HS-27A (cell line): ENCODE measurements at places on chromosomes 12 and 14.

DNA sequence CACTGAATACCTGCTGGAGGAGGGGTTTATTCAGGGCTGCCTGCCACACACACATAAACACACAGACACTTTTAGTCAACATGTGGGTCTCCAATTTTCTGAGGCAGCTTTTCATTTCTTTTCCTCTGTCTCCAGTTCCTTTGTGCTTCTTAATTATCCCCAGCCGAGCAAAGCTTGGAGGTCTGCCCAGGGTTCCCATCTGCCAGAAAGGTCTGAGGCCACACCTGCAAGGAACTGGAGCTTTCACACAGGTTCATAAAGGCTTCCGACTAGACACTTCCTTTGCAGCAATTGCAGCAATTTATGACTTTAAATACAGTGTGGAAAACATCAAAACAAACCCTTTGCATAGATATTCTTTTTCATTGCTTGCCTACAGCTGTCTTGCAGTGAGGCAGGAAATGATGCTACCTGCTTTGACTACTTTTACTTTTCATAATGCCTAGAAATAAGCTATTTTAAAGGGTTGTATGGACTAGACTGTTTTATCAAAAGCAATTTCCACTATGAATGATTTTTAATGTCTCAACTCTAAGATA, 1318.9 kb downstream of the AACS start:
- DNase-seq, result no peak

DNA sequence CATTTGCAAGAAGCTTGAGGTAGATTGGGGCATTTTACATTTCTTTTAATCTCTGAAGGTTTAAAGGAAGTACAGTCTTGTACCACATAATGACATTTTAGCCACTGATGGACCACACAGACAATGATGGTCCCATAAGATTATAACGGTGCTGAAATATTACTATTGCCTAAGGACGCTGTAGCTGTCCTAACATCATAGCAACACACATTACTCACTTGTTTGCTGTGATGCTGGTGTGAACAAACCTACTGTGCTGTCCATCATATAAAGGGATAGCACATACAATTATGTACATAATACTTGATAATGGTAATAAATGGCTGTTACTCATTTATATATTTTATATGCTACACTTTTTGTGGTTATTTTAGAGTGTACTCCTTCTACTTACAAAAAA, 127.1 kb upstream of the CPNE8 start:
- DNase-seq, result no peak

DNA sequence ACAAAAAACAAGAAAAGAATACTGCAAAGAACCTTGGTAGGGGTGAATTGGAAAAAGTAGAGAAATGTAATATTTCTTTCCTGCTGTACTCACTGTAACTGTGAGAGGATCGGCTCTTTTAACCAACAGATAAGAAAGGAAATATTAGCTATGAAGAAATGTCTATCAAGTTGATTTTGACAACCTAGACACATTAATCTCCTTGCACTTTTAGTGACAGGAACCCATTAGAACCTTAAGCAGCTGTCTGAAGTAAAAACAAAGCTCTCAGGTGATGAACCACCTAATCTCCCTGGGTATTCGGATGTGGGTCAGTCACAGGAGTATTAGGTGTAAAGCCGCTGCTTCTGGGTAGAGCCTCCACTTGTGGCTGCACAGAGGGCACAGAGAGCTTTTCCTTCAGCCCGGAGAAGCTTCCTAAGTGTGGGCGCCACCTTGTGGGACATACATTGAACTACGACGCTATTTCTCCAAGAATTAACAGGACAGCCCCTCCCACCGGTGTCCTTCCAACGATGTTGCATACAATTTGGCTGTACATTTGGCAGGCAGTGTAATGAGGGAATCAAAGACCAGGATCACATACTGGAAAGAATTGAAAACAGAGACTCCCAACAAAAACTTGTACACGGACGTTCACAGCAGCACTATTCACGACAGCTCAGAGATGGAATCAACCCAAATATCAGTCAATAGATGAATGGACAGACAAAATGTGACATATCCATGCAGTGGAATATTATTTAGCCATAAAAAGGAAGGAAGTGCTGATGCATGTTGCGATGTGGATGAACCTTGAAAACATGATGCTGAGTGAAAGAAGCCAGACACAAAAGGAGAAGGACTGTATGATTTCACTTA, 28.9 kb upstream of the MAPKAPK5 start:
- DNase-seq, result peak; percentile 29

- DNase-seq, result no peak
Observed at GRCh38 chr12:32734952-32735351, 20.7 kb downstream of the YARS2 start.

DNA sequence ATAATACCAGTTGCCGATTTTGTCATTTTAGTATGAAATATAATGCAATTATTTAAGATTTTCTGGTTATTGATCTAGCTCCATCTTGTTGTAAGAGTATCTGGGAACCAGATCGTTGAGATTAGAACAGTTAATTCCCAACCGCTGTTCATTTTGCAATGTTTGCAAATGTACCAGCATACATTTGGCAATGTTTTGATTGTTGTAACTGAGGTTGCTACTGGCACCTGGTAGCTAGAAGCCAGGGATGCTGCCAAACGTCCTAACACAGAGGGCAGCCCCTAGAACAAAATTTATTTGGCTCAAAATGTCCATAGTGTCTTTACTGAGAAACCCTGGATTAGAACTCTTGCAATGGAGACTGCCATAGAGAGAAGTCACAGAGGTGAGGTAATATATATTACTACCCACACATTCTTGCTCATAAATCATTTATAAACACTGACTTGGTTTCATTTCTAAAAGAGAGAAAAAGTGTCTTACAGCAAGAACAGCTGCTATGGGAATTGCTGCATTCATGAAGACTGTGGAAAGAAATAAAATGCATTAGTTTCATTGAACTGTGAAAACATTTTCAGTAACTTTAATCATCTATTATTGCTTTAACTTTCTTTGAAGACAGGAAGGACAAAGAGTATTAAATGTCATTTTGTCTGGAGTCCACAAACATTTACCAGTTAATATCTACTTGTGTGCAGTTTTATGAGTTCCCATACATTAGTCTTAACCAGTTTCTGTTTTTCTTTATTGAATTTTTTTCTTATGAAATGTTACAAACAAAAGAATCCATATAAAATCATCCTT, 46.2 kb downstream of the ABCC9 start:
- DNase-seq, result no peak

GRCh38 chr14:67332468-67332867, 27.1 kb downstream of the ATP6V1D start:
- DNase-seq, result no peak

- DNase-seq, result no peak
Observed at GRCh38 chr12:21502164-21502496, 541 bp downstream of the GOLT1B start.

- DNase-seq, result no peak
Observed at GRCh38 chr12:92505254-92506231, 197.2 kb upstream of the PLEKHG7 start.

- DNase-seq, result no peak
Observed at GRCh38 chr12:49707812-49708147, 575 bp upstream of the FMNL3 start.

DNA sequence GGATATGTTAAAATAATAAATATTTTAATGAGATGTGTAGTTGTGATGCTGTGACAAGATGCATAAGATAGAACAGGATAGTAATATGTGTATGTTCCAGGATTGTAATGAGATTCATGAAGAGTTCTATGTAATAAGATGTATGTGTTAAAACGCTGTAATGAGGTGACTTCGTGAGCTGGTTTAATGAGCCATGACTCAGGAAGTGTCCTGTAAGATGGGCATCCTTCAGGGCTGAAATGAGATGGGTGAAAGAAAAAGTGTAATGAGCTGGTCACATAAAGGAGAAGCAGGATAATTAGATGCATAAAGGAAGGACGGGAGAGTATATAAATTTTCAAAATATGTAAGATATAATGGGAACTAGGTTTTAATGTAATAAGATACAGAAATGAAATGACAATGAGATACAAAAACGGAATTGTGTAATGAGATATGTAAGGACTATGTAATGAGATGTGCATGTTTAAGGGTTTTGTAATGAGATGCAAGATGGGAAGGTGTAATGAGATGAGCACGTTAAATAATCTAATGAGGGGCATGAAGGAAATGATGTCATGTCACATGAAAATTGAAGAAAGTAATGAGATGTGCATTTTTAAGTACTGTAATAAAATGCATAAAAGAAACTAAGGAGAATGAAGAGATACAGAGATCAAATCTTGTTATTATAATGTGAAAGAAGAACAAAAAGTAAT, 524.8 kb upstream of the STXBP6 start:
- no peak for DNase-seq

GRCh38 chr12:32053881-32054624, 52.6 kb upstream of the BICD1 start:
- no peak for DNase-seq

GRCh38 chr12:51360315-51360714, 13.8 kb upstream of the CELA1 start:
- no peak for DNase-seq

DNA sequence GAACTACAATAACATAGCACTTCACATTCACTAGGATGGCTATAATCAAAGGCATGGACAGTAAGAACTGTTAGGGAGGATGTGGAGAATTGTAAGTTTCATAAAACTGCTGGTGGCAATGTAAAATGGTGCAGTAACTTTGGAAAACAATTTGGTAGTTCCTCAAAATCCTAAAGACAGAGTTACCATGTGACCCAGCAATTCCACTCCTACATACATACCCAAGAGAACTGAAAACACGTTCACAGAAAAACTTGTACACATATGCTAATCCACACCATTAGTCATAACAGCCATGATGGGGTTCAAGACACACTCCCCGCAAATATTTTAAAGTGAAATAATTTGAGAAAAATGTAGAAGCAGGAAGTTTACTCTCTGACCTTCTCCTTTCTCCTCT, 31.7 kb downstream of the GALC start:
- no peak for DNase-seq

GRCh38 chr14:102866982-102867761, 55.3 kb upstream of the AMN start:
- no peak for DNase-seq

DNA sequence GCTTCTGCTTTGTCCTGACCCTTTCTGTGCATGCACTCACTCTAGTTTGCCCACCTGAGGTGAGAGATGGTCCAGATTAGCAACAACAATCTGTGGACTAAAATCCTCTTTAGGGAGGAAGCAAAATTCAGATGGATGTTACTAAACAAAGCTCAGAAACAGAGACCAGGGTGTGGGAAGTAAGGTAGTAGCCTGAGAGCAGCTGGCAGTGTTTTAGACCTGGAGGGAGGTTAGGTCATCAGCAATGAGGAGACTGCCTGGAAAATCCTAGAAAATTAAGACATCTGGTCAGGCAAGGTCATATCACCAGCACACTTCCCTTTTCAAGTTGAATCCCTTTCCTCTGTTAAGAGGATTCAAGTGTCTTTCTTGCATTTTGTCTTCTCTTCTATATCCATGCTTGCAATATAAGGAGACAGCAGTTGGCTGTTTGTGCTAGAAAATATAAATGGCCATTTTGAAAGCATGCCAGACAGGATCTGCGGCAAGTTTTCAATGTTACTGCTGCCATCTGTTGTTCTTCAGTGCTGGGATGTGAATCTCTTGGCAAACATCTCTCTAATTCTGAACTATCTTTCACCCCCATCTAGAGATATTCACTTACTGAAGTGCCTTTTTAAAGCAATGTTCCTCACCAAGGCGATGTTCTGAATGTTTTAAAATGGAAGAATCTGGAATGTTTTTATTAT, 266.4 kb downstream of the NAV3 start:
- no peak for DNase-seq

GRCh38 chr12:2301531-2302461, 249.0 kb downstream of the CACNA1C start:
- DNase-seq, result no peak

DNA sequence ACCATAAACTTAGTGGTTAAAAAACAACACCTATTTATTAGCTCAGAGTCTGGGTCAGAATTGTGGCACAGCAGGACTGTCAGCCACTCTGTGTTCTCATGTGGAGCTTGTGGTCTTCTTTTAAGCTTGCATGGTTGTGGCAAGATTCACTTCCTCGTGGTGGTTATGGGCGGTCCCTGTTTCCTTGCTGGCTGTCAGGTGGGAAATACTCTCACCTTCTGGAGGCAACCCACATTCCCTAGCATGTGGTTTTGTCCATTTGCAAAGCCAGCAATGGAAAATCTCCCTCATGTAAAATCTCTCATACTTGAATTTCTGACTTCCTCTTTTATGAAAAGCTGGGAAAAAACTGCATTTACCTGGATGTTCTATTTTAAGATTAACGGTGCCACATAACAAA, 229.8 kb downstream of the ALX1 start:
- no peak for DNase-seq

DNA sequence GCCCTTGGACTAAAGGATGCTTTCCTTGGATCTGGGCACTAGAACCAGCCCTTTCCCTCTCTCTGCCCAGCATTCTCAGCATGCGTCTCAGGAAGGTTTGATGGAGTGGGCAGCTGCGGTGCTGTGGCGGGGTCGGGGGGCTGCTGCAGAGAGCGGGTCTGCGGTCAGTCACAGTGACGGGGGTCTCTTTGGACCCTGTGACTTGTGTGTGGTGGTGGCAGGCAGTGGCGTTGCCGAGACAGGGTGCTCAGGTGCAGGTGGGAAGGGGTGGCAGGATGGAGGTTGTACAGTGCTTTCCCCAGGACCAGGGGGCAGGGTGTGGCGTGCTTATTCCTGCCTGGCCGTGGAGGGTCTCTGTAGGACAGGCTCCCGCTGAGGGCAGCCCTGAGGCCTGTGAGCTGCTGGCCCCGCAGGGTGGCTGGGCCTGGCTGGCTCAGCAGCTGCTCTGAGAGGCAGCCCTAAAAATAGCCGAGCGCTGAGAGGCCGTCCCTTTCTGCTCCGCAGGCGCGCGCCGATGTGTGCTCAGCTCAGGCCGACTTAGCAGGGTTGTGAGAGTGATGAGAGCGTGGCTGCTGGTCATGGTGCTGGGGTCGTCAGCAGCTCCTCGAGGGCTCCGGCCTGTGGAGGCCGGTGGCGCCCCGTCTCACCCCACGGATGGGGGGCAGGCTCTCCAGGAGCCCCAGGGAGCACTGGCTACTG, 9.7 kb downstream of the PACS2 start:
- DNase-seq, result no peak

DNA sequence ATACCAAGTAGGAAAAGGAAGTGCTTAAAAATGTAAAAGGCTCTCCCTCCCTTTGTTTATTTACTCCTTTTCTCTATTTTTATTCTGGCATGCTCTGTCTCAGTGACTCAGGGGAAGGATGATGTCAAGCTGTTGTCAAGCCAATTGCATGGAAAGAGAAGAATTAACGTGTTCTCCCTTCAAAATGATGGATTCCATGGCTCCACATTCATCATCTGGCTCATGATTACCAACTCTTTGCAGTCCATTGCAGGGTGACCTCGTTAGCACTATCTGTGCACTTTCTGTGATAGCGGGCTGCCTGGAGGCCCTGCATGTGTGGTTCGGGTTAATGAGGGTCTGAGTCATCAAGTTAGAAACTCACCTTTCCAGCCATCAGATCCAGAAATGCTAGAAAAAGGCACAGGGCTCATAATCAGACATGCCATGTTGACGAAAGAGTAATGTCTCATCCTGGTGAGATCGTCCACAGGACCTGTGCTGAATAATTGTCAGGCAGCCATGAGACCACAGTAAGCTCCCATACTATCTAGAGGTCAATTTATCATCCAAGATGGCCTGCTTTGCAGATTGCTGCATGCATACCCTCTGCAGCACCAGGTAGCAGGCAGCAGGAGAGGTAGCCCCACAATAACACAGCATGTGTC, 79.2 kb upstream of the BTG1 start:
- DNase-seq, result no peak
